Cortex of kidney (tissue), 1 donor: ENCODE measurements at places on chromosomes 2 and 18.

- DNase-seq = no peak
These were observed 4.9 kb upstream of the RFX8 start for GRCh38 chr2:101479810-101480209.

- no peak for DNase-seq
These were observed 264.0 kb upstream of the EPHA4 start for GRCh38 chr2:221836095-221836494.

- no peak for DNase-seq
These were observed 47.7 kb upstream of the EML6 start for GRCh38 chr2:54675738-54676137.

GRCh38 chr18:1797235-1797634 is 774.1 kb downstream of the METTL4 start:
- no peak for DNase-seq

- no peak for DNase-seq
These were observed 813 bp downstream of the NDC80 start for GRCh38 chr18:2572171-2572569.

- no peak for DNase-seq
These were observed 11.6 kb downstream of the CROCC2 start for GRCh38 chr2:240917684-240918257.

- DNase-seq = no peak
These were observed 99.3 kb upstream of the SOX11 start for GRCh38 chr2:5592916-5593315.

- DNase-seq = no peak
These were observed 589.2 kb upstream of the SALL3 start for GRCh38 chr18:78390348-78390951.

DNA sequence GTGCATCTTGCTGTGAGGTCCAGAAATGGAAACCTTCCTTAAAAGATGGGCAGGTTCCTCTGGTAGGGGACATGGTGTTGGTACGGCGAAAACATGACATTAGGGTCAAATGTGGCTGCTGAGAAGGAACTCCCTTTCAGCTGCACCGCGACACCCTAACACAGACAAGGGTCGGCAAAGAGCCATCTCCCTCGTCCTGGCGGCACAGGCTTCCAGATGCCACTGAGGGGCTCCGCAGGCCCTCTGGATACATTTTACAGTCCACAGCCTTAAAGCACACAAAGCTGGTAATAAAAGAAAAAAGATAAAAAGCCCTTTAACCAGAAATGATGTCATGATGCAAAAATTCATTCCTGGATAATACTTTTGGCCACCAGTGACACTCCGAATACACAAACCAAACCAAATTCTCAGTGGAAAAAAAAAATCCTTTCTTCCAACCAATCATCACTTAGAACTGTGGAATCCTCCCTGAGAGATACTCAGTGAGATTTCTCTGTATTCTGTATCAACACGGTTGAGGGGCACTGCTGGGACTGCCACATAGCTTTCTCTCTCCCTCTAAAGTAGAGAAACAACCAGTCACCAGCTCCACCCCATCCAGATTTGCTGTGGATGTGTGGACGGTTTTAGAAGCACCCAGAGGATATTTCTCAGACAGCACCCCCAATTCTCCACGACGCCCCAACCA is 174.8 kb downstream of the HDAC4 start:
- no peak for DNase-seq

GRCh38 chr2:161954103-161954502 is 119.9 kb downstream of the DPP4 start:
- no peak for DNase-seq

GRCh38 chr2:133936601-133937000 is 317.3 kb upstream of the MGAT5 start:
- DNase-seq = no peak

- DNase-seq = no peak
These were observed 923.3 kb upstream of the DDX18 start for GRCh38 chr2:116891191-116891590.

DNA sequence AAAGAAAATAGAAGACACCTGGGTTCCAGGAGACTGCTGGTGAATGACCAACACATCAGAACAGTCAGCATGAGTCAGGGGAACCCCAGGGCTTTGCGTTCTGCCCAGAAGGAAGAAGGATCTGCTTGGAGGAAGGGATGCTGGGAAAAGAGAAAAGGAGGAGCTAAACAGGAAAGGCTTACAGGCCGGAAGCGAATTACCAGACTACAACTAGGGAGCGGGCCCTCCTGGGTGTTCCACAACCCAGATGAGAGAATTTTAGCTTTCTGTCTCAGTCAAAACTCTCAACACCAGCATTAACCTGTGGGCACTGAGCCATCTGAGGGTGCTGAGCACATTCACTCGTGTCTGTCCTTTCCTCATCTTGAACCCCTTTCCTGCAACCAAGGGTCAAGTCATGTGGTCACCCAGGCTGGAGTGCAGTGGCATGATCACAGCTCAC is 19.2 kb downstream of the CDC42EP3 start:
- DNase-seq = no peak

DNA sequence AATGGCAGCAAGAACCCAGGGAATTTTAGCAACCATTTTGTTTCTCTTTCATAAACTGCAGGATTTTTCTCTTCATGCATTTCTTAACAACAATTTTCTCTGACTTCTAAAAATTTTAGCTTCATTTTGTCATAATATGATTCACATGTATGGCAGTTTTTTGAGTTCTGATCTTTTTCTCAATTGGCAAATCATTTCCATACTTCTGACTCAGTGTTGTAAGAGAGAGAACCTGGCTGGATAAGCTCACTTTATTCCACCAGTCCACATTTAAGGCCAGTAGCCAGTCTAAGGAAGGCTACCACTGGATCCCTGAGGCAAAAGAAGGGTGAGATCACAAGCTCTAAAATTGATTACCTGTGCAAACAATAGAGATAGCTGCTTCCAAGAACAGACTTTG is 42.8 kb upstream of the COL3A1 start:
- DNase-seq = no peak
